Activated naive CD8-positive, alpha-beta T cell treated with anti-CD3 and anti-CD28 coated beads, Interleukin-2, amount 10 ng/mL, durations not matched to agents 7 days and 5 days (primary cell): ENCODE measurements at places on chromosomes 7 and 10. TPM values are rescaled to one million over a fixed set of nuclear protein-coding genes. Genes with fewer than 3 reads are reported as not detected.

DNA sequence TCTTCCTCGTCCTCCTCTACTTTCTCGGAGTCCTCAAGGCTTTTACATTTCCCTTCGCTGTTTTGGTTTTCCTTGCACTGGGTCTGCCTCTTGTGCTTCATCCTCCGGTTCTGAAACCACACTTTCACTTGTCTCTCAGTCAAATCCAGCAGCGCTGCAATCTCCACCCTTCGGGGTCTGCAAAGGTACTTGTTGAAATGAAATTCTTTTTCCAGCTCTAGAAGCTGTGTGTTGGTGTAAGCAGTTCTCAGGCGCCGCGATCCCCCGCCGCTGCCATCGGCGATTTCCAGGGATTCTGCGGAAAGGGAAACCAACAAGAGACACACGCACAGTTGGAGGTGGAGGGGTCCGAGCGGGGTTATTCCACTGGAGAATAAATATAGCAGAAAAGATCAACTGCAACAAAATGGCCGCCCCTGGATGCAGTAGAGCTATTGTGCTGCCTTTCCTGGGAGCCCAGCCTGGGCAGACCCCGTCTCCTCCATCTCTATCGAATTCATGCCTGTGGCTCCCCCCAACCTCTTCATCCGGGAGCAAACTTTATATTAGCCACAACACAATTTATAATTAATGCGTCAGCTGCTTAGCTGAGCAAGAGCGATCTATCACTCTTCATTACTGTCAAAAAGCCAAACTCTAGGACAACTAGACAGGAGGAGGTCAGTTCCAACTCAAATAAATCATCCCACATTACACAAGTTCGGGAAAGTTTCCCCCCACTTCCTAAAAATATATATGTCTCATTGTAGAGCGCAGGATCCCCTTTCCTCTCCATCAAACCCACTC, 1.1 kb downstream of the HOXA2 start:
- no peak for DNase-seq
- peaks cover 4% of the 10 kb centered on the region for H3K36me3 ChIP-seq
- peaks cover 7% of the 10 kb centered on the region for H3K4me1 ChIP-seq
- no peak overlapping the region for H3K4me3 ChIP-seq

GRCh38 chr7:143889068-143889467, 12.9 kb downstream of the TCAF1 start:
- H3K36me3 ChIP-seq = peaks cover 18% of the 10 kb centered on the region
- H3K27me3 ChIP-seq = peaks cover 4% of the 10 kb centered on the region
- DNase-seq = no peak
- peaks cover 6% of the 10 kb centered on the region for H3K4me1 ChIP-seq

- H3K27ac ChIP-seq = no peak overlapping the region
- H3K4me3 ChIP-seq = no peak overlapping the region
- no peaks in the 10 kb centered on the region for H3K27me3 ChIP-seq
- DNase-seq = no peak
- peaks cover 47% of the 10 kb centered on the region for H3K36me3 ChIP-seq
Measured at GRCh38 chr7:140033036-140033435, 29.7 kb downstream of the PARP12 start.

GRCh38 chr7:31899356-31899927, 170.8 kb downstream of the PDE1C start:
- no peaks in the 10 kb centered on the region for H3K4me1 ChIP-seq
- H3K27me3 ChIP-seq = no peaks in the 10 kb centered on the region

- DNase-seq = no peak
- H3K27ac ChIP-seq = no peak overlapping the region
- no peak overlapping the region for H3K4me3 ChIP-seq
- H3K27me3 ChIP-seq = no peaks in the 10 kb centered on the region
- peaks cover 5% of the 10 kb centered on the region for H3K4me1 ChIP-seq
- H3K36me3 ChIP-seq = no peaks in the 10 kb centered on the region
Measured at GRCh38 chr7:104927055-104927454, 87.0 kb upstream of the KMT2E start.

GRCh38 chr7:155268211-155268610, 29.5 kb upstream of the INSIG1 start:
- H3K4me3 ChIP-seq = no peak overlapping the region
- H3K27me3 ChIP-seq = peaks cover 1% of the 10 kb centered on the region
- no peak overlapping the region for H3K27ac ChIP-seq
- no peaks in the 10 kb centered on the region for H3K36me3 ChIP-seq
- DNase-seq = no peak

The TRIL gene
- total RNA-seq = not detected

The ASNS gene
- total RNA-seq = 42.6 TPM

The FRMD4A gene
- total RNA-seq = 1.4 TPM

- H3K4me3 ChIP-seq = no peak overlapping the region
- no peaks in the 10 kb centered on the region for H3K27me3 ChIP-seq
- no peaks in the 10 kb centered on the region for H3K36me3 ChIP-seq
Measured at GRCh38 chr10:98382691-98383101, 32.3 kb downstream of the PYROXD2 start.

DNA sequence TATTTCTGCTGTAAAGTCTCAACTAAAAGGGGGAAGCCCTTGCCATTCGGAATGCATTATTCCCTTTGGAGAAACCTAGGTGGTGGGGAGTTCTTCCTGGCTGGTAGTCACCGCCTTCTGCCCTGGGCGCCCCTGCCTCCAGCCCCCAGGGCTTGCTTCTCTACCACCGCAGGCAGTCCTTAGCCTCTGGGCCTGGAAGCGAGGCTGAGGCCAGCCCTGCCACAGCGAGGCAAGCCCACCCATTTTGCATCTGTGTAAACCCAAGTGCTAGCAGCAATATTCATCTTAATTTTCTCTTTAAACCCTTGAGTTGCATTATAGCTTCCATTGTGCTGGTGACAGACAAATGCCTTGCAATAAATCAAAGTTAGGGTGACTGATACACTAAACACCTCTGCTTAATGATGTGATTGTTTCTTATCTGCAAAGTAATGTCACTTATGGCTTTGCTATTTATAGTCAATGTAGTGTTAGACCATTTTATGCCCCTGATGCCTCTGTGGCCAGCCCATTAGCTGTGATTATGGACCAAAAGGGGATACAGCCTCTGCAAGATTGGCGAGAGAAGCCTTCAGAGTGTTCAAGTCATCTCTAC, 26.2 kb upstream of the MGMT start:
- DNase-seq = no peak
- no peaks in the 10 kb centered on the region for H3K27me3 ChIP-seq
- H3K36me3 ChIP-seq = no peaks in the 10 kb centered on the region
- H3K27ac ChIP-seq = no peak overlapping the region
- no peaks in the 10 kb centered on the region for H3K4me1 ChIP-seq

The NEUROD6 gene
- not detected for total RNA-seq

The PIP gene
- total RNA-seq = not detected

- no peaks in the 10 kb centered on the region for H3K36me3 ChIP-seq
- no peak for DNase-seq
- no peak overlapping the region for H3K27ac ChIP-seq
- no peaks in the 10 kb centered on the region for H3K4me1 ChIP-seq
- no peaks in the 10 kb centered on the region for H3K27me3 ChIP-seq
- H3K4me3 ChIP-seq = no peak overlapping the region
Measured at GRCh38 chr7:123143252-123144006, 56.3 kb downstream of the SLC13A1 start.

GRCh38 chr10:113222207-113222606, 272.2 kb downstream of the TCF7L2 start:
- no peak overlapping the region for H3K27ac ChIP-seq
- peaks cover 35% of the 10 kb centered on the region for H3K27me3 ChIP-seq
- H3K36me3 ChIP-seq = peaks cover 1% of the 10 kb centered on the region
- H3K4me3 ChIP-seq = no peak overlapping the region
- DNase-seq = no peak

The MBL2 gene
- not detected for total RNA-seq

The TMEM225B gene
- total RNA-seq = 1.2 TPM

GRCh38 chr7:84914598-84914997, 272.3 kb downstream of the SEMA3D start:
- H3K36me3 ChIP-seq = no peaks in the 10 kb centered on the region
- no peak overlapping the region for H3K27ac ChIP-seq
- H3K4me3 ChIP-seq = no peak overlapping the region
- DNase-seq = no peak

DNA sequence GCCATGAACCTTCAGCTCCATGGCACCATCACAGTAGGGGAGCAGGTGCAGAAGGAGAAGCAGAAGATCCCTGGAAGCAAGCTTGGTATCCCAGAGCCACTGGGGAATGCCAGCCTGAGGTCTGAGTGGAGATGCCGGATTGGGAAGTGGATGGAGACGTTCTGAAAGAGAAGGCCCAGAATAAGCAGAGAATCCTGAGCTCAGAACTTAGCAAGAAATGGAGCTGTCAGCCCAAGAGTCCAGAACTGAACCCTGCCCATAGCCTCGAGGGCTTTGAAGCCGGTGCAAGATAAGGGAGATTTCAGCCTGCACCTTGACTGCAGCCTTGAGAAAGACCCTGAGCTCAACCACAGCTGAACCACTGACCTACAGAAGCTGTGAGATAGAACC, 13.9 kb upstream of the GDF10 start:
- H3K27ac ChIP-seq = peak overlapping the region; percentile 76
- H3K4me3 ChIP-seq = no peak overlapping the region
- H3K36me3 ChIP-seq = no peaks in the 10 kb centered on the region
- no peak for DNase-seq
- H3K4me1 ChIP-seq = peaks cover 25% of the 10 kb centered on the region

GRCh38 chr7:30625283-30625682, 30.6 kb downstream of the GARS1 start:
- H3K36me3 ChIP-seq = peaks cover 47% of the 10 kb centered on the region
- no peak overlapping the region for H3K27ac ChIP-seq
- peaks cover 3% of the 10 kb centered on the region for H3K4me1 ChIP-seq
- no peak overlapping the region for H3K4me3 ChIP-seq
- DNase-seq = no peak

- no peak for DNase-seq
- no peak overlapping the region for H3K4me3 ChIP-seq
- H3K27me3 ChIP-seq = peaks cover 12% of the 10 kb centered on the region
- no peaks in the 10 kb centered on the region for H3K4me1 ChIP-seq
- no peaks in the 10 kb centered on the region for H3K36me3 ChIP-seq
Measured at GRCh38 chr7:24057243-24057642, 226.7 kb upstream of the NPY start.

GRCh38 chr7:103905997-103906396, 83.5 kb downstream of the RELN start:
- no peaks in the 10 kb centered on the region for H3K36me3 ChIP-seq
- H3K27me3 ChIP-seq = no peaks in the 10 kb centered on the region
- H3K4me3 ChIP-seq = no peak overlapping the region

DNA sequence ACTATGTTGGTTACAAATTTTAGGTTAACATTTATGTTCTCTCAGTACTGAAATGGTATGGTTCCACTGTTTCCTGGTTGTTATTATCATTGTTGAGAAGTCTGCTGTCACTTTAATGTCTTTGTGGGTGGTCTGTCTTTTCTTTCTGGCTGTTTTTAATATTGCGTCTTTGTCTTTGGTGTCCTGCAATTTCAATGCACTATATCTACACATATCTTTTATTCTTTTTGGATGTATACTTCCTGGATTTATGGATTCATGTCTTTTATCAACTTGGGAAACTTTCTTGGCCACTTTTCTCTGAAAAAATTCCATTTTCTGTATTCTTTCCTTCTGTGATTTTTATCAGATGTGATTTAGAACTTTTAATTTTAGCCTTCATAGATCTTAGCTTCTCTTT, 250.2 kb downstream of the BUB3 start:
- H3K27ac ChIP-seq = no peak overlapping the region
- no peaks in the 10 kb centered on the region for H3K4me1 ChIP-seq
- H3K36me3 ChIP-seq = peaks cover 2% of the 10 kb centered on the region
- no peak overlapping the region for H3K4me3 ChIP-seq
- peaks cover under 1% of the 10 kb centered on the region for H3K27me3 ChIP-seq

The CDH23 gene
- total RNA-seq = 3.7 TPM

DNA sequence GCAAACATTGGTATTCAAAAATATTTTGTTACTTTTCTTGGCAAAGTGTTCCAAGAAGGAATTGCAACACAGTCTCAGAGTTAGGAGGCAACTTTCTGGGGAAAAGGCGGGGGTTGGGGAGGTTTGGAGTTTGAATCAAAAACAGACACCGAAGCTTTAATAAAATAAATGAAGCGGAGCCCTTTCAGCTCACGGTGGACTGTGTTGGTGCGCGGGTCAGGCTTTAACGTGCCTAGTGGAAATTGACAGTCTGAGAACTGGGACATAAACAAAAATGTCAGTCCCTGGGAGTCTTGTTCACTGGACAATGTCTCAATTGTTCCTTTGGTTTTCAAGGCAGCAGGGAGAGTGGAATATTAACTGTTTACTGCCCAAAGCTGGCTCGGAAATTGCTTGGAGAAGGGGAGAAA, 109.3 kb downstream of the TCF7L2 start:
- H3K36me3 ChIP-seq = no peaks in the 10 kb centered on the region

DNA sequence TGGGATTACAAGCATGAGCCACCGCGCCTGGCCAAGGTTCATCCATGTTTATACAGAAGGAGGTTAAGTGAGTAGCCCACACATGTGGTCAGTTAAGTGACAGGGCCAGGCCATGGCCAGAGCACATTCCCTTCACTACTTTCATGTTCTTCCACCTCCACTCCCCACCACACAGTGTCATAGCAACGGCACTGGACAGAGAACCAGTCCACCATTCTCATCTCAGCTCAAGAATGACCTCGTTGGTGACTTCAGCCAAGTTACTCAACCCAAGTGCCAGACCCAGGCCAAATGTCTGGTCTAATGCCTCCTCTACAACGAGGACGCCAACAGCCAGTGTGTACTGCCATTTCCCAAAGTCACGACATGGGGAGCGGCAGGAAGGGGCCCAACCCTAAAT, 62.4 kb downstream of the INHBA start:
- no peak overlapping the region for H3K27ac ChIP-seq
- DNase-seq = no peak
- no peaks in the 10 kb centered on the region for H3K36me3 ChIP-seq
- H3K27me3 ChIP-seq = no peaks in the 10 kb centered on the region

DNA sequence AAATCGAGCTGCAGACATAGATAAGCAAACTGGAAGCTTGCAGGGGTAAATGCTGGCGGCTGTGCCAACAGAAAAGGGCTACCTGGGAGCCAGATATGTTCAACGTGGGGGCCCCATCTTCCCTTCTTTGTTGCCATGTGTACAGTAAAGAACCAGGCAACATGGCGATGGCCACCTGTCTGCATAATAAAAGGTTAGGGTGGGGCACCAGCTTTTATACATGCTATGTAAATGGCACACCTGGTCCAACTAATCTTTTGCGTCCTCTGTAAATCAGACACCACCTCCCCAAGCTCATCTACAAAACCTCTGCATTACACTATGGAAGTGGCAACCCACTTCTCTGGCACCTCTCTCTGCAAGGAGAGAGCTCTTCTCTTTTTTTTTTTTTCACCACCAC, 13.9 kb downstream of the BUD31 start:
- no peak overlapping the region for H3K27ac ChIP-seq
- H3K4me3 ChIP-seq = no peak overlapping the region
- no peaks in the 10 kb centered on the region for H3K4me1 ChIP-seq

The CCL26 gene
- not detected for total RNA-seq

The FBXL13 gene
- total RNA-seq = 1.4 TPM
